IMR-90 (cell line): ENCODE measurements at places on chromosomes 5 and 9. TPM values are rescaled to one million over a fixed set of nuclear protein-coding genes. Genes with fewer than 3 reads are reported as not detected.

OBP2B gene
- polyA plus RNA-seq: not detected in 2 replicates

DNA sequence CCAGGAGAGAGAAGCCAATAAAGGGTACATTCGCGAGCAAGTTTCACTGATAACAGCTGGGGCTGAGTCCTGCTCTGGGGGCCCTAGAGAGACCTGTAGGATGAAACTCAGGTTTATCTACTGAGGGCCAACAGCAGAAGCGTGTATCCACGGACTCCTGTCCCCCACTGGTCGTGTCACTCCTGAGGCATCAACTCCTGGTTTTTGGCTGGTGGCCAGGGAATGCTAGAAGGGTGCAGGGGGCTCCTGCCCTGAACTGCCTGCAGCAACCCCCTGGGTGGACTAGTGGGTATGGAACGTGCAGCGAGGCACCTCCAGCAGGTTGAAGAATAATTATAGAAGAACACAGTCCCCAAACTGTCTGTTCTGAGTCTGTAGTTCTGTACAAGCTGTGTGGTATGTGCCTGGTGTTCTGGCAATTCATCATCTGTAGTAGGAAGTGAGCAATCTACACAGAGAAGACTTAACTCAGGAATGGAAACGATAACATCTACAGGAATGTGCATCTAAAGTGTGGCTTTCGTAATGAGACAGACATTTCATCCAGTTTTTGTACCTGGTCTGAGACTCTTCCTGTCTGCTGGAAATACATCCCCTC lies 64.5 kb upstream of the GNA14 start:
- no peaks in the 10 kb centered on the region for H3K36me3 ChIP-seq
- H3K27me3 ChIP-seq: no peaks in the 10 kb centered on the region
- no peak overlapping the region for H3K4me3 ChIP-seq
- peaks cover 23% of the 10 kb centered on the region for H3K4me1 ChIP-seq

SNCAIP gene
- 14.2 and 15.3 TPM in 2 replicates for polyA plus RNA-seq

DNA sequence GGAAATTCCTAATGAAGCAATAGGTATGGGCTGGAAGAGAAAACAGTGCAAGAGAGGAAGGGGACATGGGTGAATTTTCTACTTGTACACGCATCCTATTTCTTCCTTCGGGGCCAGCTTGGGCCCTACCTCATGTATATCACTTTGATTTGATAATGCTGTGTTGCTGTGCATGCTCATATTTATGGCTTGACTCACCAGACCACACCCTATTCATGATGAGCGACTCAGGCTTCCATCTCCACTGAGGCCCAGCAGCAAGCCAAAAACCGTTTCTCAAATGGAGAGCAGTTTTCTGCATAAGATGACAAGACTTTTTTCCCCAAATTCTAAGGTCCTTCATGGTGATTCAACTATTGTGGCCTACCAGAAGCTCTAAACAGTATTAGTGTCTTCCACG lies 2039.1 kb upstream of the CDH9 start:
- no peak for DNase-seq
- no peaks in the 10 kb centered on the region for H3K36me3 ChIP-seq
- H3K4me3 ChIP-seq: no peak overlapping the region
- no peaks in the 10 kb centered on the region for H3K27me3 ChIP-seq
- H3K27ac ChIP-seq: no peak overlapping the region

DNA sequence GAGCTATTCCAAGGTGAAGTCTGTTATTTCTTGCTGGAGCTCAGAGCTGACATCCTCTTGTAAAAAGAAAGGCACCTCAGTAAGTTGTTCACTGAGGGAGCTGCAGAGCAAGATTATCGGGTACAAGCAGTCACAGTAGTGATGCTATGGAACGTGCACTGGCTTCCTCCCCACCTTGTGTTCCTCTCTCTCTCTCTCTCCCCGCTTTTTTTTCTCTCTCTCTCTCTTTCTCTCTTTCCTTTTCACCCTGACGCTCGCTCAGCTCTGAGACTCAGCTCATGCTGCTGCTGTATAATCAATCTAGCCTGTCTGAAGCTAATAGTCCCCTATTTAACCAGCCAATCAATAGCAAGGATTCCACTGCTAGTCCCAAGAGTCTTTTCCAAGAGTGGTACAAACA lies 587.6 kb upstream of the CDH18 start:
- H3K27me3 ChIP-seq: no peaks in the 10 kb centered on the region
- H3K27ac ChIP-seq: no peak overlapping the region
- no peaks in the 10 kb centered on the region for H3K36me3 ChIP-seq
- no peak overlapping the region for H3K4me3 ChIP-seq
- no peak for DNase-seq

LURAP1L gene
- 8.7 and 10.6 TPM in 2 replicates for polyA plus RNA-seq

IFNB1 gene
- not detected in 2 replicates for polyA plus RNA-seq

- no peak overlapping the region for H3K4me3 ChIP-seq
- H3K27ac ChIP-seq: no peak overlapping the region
- H3K4me1 ChIP-seq: peaks cover 20% of the 10 kb centered on the region
- DNase-seq: no peak
Observed at GRCh38 chr9:129595903-129596540, 24.9 kb downstream of the C9orf50 start.

- no peaks in the 10 kb centered on the region for H3K27me3 ChIP-seq
- H3K4me1 ChIP-seq: peaks cover 6% of the 10 kb centered on the region
- 0 out of 2 replicates have a peak overlapping the region, but pooled peaks have one; percentile 42 for H3K27ac ChIP-seq
- H3K36me3 ChIP-seq: no peaks in the 10 kb centered on the region
- no peak for DNase-seq
- H3K4me3 ChIP-seq: no peak overlapping the region
Observed at GRCh38 chr9:27142299-27142930, 33.4 kb downstream of the TEK start.

DNA sequence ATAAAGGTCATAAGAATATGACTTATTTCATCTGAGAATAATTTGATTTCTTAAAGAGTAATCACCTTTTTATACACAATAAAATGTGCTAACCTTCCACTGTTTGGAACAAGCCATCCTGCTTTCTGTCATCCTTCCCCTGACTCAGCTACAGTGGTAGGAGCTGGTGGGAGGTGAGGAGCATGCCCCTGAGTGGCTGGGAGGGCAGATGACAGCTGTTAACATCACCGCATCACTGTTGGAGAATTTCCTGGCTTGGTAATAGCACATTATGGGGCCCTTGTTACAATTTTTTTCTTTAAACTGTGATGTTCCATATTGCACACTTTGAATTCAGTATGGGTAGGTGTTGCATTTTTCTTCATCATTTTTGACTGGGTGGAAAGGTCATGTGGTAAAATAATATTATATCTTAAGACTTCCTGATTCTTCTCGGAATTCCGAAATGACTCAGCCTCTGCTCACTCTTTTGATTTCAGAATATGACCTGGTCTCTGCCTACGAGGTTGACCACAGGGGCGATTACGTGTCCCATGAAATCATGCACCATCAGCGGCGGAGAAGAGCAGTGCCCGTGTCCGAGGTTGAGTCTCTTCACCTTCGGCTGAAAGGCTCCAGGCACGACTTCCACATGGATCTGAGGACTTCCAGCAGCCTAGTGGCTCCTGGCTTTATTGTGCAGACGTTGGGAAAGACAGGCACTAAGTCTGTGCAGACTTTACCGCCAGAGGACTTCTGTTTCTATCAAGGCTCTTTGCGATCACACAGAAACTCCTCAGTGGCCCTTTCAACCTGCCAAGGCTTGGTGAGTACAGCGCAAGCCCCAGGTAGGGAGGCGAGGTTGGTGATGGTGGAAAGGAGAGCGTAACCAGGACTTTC lies 5.8 kb downstream of the ADAMTS16 start:
- no peak overlapping the region; the same call in 1 of the 2 replicates for H3K27ac ChIP-seq
- H3K36me3 ChIP-seq: no peaks in the 10 kb centered on the region
- H3K4me3 ChIP-seq: no peak overlapping the region
- peak; percentile 33 for DNase-seq
- H3K4me1 ChIP-seq: no peaks in the 10 kb centered on the region

DNA sequence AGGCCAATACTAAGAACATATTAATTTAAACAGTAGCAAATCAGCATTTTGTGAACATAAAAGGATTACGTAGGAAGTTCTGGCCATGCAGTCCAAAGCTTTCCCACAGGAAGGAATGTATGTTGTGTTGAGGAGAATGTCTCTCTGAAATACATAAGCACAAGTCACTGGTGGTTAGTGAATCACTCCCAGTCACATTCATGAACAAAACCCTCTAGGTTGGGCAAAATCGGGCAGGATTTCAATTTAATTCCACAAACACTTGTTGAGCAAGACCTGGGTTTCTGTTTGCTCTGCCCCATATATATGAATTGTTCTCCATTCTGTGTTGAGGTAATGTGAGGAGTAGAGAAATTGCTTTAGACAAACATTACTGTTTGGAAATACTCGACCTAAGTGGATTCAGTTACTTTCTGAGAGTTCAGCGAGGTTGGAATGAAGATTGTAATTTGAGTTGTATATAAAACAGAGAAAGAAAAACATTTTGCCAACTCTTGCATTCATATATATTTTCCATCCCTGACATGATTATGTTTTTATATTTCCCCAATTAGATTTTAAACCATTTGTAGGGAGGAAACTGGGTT lies 127.6 kb upstream of the RPS23 start:
- H3K4me3 ChIP-seq: no peak overlapping the region
- no peaks in the 10 kb centered on the region for H3K36me3 ChIP-seq
- peak overlapping the region; percentile 96 for H3K27ac ChIP-seq
- DNase-seq: peak; percentile 99
- peaks cover 9% of the 10 kb centered on the region for H3K4me1 ChIP-seq

DNA sequence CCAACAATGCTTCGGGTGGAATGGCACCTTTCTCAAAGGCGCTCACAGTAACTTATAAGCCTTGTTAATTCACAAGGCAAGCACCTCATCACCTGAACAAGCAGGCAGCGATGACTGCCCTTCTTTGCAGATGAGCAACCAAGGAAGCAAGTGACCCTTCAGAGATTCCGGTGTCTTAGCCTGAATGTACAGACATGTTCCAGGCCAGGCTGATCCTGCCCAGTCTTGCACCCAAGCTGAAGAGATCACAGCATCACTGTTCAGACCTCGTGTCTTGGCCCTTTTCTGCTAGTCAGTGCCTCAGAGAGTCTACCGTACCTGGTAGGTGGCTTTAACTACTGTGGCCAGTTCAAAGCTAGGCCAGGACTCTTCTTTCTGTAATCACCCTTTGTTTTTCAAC lies 94.7 kb upstream of the ERCC6L2 start:
- H3K4me1 ChIP-seq: peaks cover 13% of the 10 kb centered on the region
- no peak overlapping the region for H3K27ac ChIP-seq
- H3K4me3 ChIP-seq: no peak overlapping the region
- H3K36me3 ChIP-seq: no peaks in the 10 kb centered on the region
- DNase-seq: no peak
- peaks cover 5% of the 10 kb centered on the region for H3K27me3 ChIP-seq

DNA sequence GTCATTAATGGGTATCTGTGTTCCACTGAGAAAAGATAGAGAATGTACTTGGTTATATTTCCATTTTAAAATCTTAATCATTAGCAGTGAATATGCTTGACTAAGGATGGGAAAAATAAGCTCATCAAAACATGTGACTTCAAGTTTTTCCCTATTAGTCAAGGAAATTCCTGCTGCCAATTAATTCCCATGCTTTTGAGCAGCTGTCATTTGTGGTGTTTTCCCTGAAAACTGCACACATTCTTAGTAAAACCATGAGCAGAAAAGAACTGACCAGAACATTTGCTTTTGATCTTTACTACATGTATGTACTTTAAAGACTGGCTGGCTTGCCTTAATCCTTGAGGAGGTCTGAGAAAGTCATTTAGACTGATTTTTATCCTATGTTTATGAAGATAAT lies 75.2 kb downstream of the AOPEP start:
- no peak overlapping the region for H3K4me3 ChIP-seq
- peak; percentile 58 for DNase-seq
- H3K27me3 ChIP-seq: peaks cover under 1% of the 10 kb centered on the region
- H3K4me1 ChIP-seq: peaks cover 19% of the 10 kb centered on the region

DNA sequence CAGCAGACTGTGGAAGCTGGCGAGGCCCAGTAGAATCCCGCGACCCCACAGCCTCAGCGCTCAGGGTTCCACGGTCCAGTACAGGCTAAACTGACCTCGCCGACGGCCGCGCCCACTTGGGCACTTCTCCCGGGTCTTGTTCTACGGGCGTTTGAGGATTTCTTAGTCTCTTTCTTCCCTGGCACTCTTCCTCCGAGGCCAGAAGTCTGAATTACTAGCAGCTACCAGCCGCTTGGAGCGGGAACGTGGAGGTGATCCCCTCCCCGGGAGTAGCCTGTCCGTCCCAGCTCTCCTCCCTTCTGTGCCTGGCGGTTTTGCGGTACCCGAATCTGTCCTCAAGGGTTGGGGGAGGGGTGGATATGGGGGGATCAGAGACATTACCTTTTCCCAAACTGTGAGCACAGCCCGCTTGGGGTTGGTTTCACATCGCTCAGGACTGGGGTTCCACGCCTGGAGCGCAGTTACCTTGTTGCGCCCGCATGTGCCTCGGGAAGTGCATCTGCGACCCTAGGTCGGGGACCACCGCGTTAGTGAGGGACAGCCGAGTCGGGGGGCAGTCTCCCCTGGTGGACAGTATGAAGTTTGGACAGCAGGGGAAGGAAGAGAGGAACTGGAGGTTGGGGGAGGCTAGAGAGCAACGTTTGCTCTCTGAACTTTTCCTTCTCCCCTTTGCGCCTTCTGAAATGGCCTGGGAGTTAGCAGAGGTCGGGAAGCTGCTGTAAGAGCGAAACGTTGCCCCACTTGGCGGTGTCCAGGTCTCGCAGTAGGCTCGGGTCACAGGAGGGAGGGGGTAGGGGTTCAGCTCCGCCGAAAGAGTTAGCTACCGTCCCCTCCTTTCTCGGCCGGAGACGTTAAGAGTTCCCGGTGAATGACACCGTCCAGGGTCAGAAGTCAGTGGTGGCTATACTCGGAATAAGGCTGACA lies 190.8 kb downstream of the MEF2C start:
- H3K4me3 ChIP-seq: no peak overlapping the region
- H3K27ac ChIP-seq: no peak overlapping the region
- no peak for DNase-seq

- no peaks in the 10 kb centered on the region for H3K27me3 ChIP-seq
- H3K36me3 ChIP-seq: no peaks in the 10 kb centered on the region
- H3K4me3 ChIP-seq: no peak overlapping the region
- no peak for DNase-seq
- H3K4me1 ChIP-seq: peaks cover 7% of the 10 kb centered on the region
Observed at GRCh38 chr9:18366184-18366583, 107.8 kb upstream of the ADAMTSL1 start.

IRX4 gene
- not detected in 2 replicates for polyA plus RNA-seq
